ENCODE measurements at places on chromosomes 6 and 20.

GRCh38 chr6:108541843-108542759 is 18.6 kb upstream of the FOXO3 start:
- peak; percentile 87 for DNase-seq

DNA sequence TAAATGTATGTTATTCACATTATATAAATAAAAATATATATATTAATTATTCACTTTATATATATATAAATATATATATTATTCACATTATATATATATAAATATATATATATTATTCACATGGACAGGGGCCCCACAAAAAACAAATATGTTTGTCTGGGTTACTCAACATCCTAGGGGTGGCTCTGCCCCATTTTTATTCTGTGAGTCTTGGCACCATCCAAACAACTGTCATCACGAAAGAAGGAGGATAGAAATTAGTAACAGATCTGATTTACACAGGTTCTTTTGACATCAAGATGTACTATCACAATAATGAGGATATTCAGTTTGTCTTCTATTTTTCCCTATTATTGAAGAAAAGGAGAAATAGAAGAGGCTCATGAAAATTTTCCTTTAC is 187.3 kb downstream of the GPX5 start:
- DNase-seq: no peak

- peak; percentile 60 for DNase-seq
These were observed 650 bp upstream of the TTK start for GRCh38 chr6:80003826-80004172.

DNA sequence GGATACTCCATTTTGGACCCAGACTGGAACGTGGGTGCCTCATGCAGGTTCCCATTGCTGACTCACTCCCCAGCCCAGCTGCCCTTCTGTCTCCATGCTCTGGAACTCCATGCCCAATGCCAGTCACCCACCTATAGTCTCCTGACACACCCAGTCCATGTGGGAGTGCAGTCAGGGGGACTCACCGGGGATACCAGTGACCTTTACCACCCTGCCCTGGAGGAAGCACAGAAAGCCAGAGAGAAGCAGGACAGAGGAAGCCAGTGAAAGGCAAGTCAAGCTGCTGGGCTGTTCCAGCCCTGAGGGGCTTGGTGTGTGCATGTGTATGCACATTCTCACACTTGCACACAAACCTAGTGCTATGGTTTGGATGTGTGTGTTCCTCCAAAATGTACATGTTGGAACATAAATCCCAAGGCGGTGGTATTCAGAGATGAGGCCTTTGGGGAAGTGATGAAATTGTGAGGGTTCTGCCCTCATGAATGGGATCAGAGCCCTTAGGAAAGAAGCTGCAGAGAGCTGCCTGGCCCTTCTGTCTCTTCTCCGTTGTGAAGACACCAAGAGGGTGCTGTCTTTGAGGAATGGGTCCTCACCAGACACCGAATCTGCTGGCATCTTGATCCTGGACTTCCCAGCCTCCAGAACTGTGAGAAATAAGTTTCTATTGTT is 121.4 kb upstream of the MAFB start:
- DNase-seq: no peak

DNA sequence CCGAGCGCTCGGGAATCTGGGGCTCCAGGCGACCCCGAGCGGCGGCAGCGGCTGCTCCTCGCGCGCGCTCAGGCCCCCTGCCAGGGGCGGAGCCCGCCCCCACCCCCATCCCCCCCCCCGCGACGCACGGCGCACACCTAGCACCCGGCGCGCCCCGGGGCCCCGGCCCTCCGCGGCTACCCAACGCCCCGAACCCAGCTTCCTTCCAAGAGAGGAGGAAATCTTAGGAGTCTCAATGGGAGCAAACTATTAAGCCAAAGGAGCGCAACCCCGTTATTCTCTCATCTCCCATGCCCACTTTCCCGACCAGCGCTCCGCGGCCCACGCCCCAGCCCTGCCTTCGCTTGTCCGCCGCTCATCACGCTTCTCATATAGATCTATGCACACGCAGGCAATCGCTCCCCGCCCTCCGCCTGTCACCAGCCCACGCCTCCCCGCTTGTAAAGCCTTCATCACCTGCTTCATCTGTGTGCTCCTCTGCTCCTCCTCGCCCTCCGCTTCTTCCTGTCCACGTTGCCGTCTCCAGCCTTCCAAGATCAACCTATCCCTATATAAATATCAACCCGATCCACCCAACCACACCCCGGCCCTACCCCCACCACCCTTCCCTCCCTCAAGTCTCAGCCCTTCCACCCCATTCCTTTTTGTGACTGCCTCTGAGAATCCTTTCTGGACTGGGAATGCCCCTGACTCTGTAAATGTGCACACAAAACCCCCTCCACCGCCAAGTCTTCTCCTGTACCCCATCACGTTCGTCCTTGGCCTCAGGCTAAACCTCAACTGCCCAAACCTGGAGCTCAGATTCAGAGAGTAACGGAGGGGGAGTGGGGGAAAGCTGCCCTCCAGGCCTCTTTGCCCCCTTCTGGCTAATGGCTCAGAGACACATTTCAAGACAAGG is at the start of gene DLK2:
Gene DLK2 (minus strand): TSS at position 18 of the 898 bp plus-strand sequence. CDS start 723 bp downstream, outside the sequence.
- peak; percentile 10 for DNase-seq

DNA sequence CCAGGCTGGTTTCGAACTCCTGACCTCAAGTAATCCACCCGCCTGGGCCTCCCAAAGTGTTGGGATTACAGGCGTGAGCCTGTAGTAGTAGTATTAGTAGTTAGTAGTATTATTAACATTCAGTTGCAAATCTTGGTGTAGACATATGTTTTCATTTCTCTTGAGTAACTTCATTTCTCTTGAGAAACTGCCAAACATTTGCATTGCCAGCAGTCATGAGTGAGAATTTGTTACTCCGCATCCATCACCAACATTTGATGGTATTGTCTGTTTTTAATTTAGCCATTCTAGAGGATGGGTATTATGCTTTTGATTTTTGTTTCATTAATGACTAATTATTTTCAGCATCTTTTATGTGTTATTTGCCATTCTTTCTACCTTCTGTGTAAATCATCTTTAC is 1.5 kb upstream of the ERVFRD-1 start:
- no peak for DNase-seq

DNA sequence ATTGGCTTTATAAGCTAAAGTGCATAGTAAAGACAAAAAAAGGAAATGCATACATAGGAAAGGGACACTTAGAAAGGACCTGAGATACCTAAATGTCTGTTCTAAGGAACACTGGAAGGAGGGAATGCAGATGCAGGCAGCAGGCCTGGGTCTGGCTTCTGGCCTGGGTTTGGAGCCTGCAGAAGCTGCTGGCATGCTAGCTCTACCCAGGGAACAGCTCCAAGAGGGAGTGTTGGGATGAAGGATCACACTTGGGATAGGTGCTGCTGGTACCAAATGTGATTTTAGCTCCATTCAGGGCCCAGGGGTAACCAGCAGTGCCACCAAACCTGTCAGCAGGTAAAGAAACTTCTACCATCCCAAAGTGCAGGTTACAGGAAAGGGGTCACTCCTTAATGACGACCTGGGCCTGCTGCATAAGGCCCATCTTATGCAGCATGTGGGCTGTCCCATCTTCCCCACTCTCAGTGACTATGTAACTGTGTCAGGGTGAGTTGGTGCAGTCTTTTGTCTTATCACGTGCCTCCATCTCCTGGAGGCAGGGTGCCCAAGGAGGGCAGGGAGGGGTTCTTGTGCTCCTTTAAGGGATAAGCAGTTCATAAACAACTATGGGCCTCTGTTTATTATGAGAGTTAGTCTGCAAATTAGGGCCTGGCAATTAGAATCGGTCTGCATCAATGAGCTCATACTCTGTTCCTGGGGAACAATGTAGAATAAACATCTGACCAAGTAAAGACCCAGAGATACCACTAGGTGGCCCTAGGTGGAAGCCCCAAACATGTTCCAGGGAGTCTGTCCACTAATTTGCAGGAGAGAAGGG is 26.9 kb downstream of the DDX27 start:
- DNase-seq: peak; percentile 62

- DNase-seq: no peak
These were observed 520.5 kb upstream of the ADGRB3 start for GRCh38 chr6:68114463-68115047.

DNA sequence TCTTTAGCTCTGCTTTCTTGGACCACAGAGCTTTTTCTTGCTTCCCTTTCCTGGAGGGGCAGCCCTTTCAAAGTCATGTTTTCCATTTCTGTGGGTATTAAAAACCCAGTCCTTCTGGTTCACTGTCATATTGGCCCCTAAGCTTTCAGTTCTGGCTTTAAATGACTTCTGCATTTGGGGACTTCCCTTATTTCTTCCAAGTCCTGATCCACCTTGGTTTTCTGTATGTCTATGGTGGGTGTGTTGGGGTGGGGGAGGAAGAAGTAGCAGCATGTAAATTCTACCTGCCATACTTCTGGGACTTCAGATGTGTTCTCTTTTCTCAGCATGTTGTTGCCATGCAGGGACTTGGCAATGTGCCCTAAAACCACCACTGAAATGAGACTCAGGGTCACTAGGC is 77.1 kb upstream of the EMILIN3 start:
- DNase-seq: no peak

DNA sequence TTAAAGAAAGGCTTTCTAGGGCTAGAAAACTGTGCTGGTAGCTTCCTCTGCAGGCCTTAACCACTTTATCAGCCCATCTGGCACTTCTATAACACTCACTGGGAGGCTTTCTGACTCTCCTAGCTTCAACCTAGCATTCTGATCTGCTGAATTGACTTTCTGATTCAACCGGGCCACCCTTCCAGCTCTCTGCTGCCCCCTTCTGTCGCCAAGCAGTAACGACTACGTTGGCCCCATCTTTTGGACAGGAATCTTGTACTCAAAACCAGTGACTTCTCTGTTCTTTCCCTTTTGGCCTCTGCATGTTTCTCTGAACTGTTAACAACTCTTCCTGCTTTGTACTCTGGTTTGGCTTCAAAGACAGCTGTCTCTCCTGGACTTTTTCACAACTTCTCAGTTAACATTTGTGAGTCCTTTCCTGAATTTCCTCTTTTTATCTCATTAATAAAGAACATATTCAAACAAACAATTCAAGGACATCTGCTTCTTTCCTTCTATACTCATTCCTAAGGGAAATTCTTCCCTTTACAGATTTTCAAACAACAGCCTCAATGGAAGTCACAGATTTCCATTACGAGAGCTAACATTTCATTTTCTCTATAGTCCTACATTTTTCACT is 43.9 kb upstream of the FAM135A start:
- peak; percentile 50 for DNase-seq

DNA sequence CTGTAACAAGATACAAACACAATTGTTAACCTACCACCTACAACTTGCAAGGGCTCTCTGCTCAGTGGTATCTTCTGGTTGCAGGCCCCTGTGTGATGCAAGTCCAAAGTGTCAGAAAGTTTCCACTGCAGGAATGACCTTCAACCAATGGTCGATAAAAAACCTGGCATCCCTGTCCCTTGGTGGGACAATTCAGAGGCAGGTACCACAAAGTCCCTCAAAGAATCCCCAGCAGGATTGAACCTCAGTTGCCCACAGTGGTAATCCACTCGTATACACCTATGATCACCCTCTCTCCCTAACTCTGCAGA is 15.9 kb downstream of the GLO1 start:
- DNase-seq: no peak

DNA sequence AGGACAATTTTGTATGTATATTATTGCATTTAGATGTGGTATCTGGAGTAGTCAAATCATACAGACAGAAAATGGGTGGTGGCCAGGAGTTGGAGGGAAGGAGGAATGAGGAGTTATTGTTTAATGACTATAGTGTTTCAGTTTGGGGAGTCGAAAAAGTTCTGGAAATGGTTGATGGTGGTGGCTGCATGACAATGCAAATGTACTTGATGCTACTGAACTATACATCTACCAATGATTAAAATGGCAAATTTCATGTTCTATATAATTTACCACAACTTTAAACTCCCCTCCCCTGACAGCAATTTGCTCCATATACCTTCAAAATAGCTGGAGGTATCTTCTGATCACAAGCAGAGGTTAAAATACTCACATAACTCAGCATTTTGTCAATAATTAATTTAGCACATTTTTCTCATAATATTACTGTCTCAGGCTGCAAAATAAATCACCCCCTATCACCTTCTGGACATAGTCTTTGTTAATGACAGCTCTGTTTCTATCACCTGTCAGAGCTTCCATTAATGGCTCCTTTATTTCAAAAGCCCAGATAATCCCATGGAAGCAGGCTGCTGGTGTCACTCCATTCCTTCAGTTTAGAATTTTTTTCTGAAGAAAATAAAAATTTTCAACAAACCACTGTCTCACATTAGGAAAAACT is 25.7 kb upstream of the RHAG start:
- no peak for DNase-seq

DNA sequence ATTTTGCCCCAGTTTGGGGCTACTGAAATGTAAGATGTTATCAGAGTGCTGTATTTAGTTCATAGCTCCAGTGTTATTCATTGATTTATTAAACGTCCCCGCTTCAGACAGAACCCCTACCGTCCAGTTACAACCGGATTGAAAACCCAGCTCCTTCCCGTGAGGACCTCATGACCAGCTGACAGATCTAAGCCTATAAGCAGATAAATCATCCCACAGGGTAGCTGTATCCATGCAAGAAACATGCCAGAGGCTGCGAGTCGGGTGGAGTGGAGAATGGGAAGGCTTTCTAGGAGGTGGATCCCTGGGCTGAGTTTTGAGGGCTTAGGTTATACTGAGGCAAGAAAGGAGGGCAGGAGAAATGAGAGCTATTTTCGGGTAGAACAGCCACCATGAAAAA is 260.0 kb downstream of the ARID1B start:
- DNase-seq: no peak

DNA sequence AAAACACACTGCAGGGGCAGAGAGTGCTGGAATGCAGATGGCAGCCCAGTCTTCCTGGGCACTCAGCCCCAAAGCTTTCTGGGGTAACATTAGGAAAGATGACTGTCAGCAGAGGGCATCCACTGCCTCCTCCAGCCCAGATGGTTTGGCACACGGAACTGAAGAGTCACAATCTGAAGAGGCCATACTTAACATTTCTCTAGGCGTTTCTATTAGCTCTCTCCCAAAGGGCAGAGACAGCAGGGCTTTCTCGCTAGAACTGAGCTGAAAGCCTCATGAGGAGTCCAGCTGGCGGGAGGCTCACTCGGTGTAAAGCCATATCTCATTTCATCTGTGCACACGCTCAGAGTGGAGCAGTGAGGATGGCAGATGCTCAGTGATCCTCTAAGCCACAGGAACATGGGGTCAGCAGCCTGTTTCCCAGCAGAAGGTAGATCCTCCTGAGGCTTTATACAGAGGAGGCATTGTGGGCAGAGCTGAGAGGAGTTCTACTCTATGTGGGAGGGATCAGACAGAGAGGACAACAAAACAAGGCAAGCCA is 28.1 kb downstream of the ALDH8A1 start:
- DNase-seq: peak; percentile 20

DNA sequence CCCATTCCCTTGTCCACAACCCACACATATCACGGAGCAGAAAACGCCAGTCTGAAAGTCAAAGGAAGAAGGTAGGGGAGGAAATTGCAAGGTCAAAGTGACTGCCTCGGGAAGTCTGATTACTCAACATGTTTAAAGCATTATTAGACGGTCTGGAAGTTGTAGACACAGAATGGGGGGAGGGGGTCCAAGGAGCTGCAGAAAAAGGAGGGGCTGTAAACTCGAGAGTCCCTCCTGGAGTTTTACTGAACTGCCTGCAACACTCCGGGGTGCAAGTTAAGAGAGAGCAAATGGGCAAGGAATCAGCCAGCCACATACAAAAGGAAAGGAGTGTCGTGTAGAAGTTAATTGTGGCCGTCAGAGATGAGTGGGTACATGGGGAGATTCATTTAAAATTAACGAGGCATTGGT is 417.7 kb upstream of the JARID2 start:
- DNase-seq: no peak
